COLO829 (cell line): ENCODE measurements at places on chromosomes 4 and X.

DNA sequence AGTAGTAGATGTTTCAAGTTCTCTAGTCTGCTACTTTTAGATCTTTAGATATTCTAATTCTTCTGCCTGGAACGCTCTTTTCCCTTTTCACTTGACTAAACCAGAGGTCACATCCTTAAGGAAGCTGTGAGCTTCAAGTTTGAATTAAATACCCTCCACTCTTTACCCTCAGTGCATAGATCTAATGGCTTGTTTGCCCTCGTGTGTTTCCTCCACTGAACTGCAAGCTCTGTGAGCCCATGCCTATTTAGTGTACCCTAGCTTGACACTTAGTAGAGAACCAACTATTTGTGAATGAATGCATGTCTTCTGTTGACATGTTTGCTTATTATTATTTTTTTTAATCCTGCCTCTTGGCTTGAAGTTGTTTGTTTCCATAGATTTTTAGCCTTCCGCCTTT lies 138.3 kb downstream of the PDE5A start:
- DNase-seq, result no peak

GRCh38 chr4:53003959-53004358 lies 141.8 kb downstream of the RASL11B start:
- DNase-seq, result no peak

- DNase-seq, result no peak
These were observed 19.1 kb downstream of the PAGE2 start for GRCh38 chrX:55107911-55108310.

DNA sequence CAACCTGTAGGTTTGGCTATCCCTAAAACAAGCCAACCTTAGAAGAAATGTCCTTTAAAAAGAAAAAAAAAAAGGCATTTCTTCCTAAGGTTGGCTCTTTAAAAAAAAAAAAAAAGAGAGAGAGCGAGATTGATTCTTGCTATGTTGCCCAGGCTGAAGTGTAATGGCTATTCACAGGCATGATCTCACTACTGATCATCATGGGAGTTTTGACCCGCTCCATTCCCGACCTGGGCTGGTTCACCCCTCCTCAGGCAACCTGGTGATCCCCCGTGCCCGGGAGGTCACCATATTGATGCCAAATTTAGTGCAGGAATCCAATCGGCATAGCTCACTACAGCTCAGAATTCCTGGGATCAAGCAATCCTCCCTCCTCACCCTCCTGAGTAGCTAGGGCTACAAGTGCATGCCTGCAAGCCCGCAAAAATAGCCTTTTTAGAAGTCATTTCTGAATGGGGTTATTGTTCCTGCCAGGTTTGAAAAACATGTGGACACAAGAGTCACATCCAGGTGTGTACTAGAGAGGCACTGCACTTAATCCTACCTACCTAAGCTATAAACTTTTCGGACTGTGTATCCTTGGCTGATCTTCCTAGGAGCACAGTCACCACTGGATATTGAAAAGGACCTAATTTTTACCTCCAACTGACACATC lies 61.4 kb upstream of the ZCCHC13 start:
- no peak for DNase-seq

DNA sequence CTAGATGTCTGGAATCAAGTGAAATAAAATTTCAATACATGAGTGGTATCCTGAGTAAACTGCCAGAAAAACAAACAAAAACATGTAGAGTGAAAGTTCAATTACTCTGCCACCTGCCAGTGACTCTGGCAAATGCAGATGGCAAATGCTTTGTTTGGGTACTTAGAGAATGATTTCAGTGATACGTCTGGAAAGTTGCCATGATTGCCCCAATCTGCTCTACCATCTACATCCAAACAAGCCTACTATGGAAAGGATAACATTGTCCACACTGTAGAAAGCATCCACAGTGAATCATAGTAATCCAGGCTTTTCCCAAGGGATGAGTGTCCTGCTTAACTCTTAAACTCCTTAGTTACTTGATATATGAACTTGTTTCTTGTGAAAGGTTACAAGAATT lies 3.4 kb downstream of the SPATA4 start:
- DNase-seq, result no peak

DNA sequence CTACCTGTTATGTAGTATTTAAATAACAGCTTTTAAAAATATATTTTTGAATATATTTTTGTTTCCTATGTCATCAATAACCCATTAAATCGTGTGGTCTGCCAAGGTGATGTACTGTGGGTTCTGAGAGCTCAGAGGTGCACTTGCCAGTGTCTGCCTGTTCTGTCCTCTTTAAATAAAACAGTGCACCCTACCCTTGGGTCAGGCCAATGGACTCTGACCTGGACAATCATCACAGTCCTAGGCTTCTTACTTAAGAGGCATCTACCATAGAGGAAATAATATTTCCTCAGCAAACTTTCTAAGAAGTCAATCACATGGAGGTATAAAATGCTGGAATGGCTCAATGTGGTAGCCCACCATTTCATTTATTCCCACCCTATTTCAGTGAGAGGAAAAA lies 26.0 kb upstream of the LHFPL1 start:
- no peak for DNase-seq

- no peak for DNase-seq
These were observed 80.4 kb downstream of the ZFX start for GRCh38 chrX:24229976-24230375.

DNA sequence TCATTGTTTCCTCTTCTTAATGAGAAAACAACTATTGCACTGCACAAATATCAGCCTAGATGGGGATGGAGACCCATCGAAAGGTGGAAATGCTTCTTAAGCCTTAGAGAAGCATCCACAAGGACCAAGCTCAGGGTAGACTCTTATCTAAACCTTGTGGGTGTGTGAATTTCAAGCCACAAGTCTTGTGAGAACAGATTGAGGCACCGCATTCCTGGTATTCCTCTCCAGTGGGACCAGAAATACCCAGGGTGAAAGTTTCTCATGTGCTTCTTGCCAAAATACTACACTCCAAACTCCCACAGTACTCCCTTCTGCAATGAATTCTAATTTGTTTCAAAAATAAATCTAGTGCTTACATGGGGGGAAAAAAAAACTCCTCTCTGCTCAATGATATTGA lies 375.6 kb downstream of the PDGFC start:
- no peak for DNase-seq

DNA sequence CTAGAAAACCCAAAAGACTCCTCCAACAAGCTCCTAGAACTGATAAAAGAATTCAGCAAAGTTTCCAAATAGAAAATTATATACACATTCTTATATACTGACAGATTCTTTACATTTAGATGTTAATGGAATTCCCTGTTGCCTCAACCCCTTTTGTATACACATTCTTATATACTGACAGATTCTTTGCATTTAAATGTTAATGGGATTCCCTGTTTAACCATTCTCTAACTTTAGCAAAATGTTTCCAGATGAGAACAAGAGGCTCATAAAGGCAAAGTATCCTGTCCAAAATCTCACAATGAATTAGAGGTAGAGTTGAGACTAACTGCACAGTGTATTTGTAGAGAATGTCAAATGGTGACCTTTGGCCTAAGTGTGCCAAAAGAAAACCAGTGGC lies 23.1 kb upstream of the AR start:
- no peak for DNase-seq

GRCh38 chr4:86547140-86547539 lies 47.0 kb upstream of the PTPN13 start:
- no peak for DNase-seq

GRCh38 chr4:79923281-79923680 lies 149.7 kb downstream of the ANTXR2 start:
- no peak for DNase-seq

- no peak for DNase-seq
These were observed 70.2 kb upstream of the AFAP1 start for GRCh38 chr4:8009710-8010511.

- DNase-seq, result no peak
These were observed 20.8 kb downstream of the AMOT start for GRCh38 chrX:112819813-112820212.

DNA sequence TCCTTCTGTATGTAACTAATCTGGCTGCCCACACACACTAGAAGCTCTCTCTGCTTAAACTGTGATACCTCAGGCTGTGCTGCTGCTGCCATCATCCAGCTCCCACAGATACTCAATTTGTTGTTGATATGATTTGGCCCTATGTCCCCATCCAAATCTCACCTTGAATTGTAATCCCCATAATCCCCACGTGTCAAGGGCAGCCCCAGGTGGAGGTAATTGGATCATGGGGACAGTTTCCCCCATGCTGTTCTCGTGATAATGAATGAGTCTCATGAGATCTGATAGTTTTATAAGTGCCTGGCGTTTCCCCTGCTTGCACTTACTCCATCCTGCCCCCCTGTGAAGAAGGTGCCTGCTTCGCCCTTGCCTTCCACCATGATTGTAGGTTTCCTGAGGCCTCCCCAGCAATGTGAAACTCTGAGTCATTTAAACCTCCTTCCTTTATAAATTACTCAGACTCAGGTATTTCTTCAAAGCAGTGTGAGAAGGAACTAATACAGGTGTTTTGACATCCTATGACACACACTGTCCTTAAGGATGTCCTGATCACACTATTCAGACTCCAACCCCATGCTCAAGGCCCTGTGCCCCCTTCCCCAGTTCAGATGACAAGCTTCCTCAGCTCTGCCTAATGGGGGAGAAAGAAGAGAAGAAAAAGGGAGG lies 2.9 kb upstream of the ATOH1 start:
- DNase-seq, result no peak

DNA sequence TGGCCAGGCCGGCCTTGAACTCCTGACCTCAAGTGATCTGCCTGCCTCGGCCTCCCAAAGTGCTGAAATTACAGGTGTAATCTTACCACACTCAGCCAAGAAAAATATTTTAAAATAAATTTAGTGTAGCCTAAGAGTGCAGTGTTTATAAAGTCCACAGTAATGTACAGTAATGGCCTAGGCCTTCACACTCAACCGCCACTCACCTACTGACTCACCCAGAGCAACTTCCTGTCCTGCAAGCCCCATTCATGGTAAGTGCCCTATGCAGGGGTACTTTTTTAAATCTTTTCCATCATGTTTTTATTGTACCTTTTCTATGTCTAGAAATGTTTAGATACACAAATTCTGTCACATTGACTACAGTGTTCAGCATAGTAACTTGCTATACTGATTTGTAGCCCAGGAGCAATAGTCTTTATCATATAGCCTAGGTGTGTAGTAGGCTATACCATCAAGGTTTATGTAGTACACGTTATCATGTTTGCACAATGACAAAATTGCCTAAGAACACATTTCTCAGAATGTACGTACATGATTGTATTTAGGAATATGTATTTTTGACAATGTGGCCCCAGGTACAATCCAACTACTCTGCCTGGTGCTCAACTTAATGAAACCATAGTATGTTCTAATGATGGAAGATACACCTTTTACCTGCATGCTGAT lies 455.2 kb downstream of the PCDH7 start:
- DNase-seq, result no peak
